ENCODE measurements at places on chromosomes 4 and X.

- DNase-seq: no peak
These were observed 208.6 kb downstream of the VEGFC start for GRCh38 chr4:176584031-176584606.

GRCh38 chr4:123876143-123876542 is 479.5 kb downstream of the SPRY1 start:
- DNase-seq: no peak

GRCh38 chrX:46628460-46629371 is 55.2 kb downstream of the CHST7 start:
- DNase-seq: no peak

DNA sequence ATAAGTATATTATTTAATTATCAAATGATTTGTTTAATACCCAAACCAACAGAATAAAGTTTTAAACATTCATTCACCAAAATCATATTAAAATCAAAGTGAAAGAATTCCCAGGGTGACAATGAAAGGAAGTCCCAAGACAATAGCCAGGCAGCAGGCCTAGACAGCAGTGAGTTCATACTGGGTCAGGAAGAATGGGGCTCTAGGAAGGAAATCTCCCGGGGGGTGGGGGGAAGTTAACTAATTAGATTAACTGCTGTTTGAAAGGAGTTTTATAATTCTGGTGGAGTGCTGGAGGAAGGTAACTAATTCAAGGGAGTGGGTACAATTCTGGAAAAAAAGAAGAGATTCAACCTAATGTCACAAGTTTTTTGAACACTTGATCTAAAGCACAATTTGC is 104.1 kb downstream of the ZAR1 start:
- DNase-seq: no peak

DNA sequence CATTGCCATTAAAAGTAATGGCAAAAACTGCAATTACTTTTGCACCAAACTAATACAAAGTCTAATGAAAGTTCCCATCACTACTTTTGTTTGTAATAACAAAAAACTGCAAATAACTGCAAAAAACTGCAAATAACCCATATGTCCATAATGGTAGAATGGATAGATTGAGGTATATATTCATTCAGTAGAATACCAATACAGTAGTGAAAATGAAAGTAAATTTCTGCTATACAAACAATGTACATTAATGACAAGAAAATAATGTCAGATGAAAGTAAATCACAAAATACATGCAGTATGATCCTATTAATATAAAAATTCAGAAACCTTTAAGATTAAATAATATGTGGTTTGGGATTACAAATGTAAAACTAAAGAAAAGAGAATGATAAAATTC is 41.3 kb upstream of the CEP135 start:
- no peak for DNase-seq

DNA sequence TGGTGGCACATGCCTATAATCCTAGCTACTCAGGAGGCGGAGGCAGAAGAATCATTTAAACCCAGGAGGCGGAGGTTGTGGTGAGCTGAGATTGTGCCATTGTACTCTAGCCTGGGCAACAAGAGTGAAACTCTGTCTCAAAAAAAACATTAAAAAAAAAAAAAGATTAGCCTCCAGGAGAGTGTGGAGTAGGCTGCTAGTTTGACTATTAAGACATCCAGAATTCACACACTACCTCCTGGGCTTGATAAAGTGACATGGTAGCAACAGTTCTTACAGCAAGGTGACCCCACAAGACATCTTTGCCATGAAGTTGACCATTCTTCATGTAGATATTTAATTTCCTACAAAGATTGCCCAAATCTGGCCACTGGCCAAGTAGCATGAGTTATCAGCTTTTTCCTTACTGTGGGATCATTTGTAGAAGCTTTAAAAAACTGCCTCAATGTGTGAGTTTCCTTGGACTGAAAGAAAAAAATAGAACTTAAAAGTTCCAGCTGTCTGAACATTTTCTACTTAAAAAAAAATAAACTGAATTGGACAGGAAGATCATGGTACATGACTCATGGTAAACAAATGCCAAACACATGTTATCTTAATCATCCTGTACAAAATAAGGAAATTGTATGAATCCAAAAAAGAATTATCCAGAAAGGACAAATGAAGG is 35.3 kb upstream of the SPRY1 start:
- DNase-seq: no peak

GRCh38 chrX:39613997-39614679 is 483.6 kb downstream of the BCOR start:
- no peak for DNase-seq

- no peak for DNase-seq
These were observed 51.1 kb downstream of the RPS6KA3 start for GRCh38 chrX:20215565-20215964.

GRCh38 chrX:104697294-104697693 is 131.3 kb downstream of the IL1RAPL2 start:
- peak; percentile 47 for DNase-seq

GRCh38 chr4:84994280-84994679 is 27.8 kb upstream of the WDFY3 start:
- DNase-seq: no peak
